ENCODE measurements at places on chromosomes 11 and 22.

- DNase-seq, result no peak
Observed at GRCh38 chr11:75576017-75576416, 14.0 kb downstream of the SERPINH1 start.

DNA sequence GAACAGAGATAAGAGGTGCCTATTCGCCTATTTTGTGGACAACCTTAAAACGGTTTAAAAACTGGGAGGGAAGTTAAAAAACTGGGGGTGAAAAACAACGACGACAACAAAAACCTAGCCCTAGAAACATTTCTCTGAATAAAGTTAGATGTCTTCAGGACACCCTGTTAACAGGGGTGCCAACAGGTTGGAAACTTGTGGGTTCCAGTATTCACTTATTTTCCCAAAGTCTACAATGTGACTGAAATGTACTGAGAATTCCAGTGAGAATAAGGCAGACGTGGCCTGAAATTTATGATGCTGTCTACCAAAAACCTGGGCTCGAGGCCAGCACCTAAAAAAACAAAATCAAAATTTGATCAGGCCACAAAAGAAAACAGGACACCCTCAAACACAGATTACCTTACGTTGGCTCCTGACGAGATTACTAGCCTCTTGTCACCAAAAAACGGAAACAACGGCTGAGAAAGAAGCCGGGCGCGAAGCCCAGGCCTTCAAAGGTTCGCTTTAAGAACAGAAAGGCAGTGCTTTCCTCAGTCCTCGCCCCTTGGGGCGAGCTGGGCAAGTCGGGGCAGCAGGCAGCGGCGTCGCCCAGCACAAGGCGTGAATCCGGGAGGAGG, 906 bp downstream of the CCDC90B start:
- no peak for DNase-seq

DNA sequence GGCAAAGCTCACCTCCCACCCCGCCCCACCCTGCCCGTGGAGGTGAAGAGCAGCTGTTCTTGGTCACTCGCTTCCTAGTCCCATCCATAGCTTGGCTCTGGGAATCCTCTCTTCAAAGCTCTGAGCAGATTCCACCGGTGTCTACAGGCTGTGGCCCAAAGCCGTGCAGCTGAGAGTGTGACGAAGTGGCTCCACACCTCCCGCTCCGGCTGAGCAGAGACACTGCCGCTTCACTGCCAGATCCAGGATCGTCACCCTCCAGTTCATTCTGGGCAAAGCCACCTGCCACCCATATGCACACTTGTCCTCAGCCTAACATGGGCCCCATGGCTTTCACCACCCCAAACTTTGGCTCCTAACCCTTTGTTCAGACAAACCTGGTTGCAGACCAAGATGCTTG, 532.9 kb upstream of the B3GAT1 start:
- DNase-seq, result no peak

DNA sequence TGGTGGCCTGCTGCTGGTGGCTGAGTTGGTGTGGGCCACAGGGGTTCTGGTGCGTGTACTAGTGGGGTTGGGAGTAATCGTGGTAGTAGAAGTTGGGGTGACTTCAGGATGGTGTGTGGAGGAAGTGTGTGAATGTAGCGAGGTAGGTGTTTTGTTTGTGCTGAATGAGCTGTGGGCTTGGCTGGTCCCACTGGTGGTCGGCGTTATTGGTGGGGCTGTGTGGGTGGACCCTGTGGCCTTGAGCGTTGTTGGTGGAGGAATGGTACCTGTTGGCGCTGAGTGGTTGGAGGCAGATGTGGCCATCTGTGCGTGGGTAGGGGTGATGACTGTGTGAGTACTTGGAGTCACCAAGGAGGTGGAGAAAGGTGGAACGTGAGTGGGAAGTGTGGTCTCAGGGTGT, 18.4 kb downstream of the MUC6 start:
- DNase-seq, result no peak

DNA sequence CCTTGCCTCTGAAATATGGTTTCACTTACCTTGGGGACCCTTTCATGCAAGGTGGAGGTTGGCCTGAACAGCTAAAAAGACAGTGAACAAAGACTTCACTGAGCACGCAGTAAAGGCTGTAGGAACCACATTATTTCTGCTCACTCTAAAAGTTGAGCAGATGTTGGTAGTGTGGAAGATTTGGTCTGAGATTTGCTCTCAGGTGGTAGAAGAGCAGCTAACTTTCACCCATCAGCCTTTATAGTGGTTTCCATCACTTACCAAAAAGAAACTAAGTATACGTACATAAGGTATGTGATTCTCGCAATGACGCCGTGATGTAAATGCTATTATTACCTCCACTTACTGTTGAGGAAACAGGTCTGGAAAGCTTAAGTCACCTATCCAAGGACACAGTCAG, 47.3 kb downstream of the PRR5L start:
- DNase-seq, result no peak

DNA sequence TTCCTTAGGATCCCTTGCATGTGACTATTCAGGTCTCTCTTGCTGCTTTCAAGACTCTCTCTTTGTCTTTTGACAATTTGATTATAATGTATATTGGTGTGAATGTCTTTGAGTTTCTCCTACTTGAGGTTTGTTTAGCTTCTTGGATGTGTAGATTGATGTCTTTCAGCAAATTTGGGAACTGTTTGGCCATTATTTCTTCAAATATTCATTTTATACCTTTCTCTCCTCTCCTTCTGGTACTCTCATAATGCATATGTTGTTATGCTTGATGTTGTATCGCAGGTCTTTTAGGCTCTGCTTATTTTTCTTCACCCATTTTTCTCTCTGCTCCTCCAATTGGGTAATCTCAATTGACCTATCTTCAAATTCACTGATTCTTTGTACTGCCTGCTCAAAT, 44.2 kb downstream of the OR2AT4 start:
- no peak for DNase-seq

DNA sequence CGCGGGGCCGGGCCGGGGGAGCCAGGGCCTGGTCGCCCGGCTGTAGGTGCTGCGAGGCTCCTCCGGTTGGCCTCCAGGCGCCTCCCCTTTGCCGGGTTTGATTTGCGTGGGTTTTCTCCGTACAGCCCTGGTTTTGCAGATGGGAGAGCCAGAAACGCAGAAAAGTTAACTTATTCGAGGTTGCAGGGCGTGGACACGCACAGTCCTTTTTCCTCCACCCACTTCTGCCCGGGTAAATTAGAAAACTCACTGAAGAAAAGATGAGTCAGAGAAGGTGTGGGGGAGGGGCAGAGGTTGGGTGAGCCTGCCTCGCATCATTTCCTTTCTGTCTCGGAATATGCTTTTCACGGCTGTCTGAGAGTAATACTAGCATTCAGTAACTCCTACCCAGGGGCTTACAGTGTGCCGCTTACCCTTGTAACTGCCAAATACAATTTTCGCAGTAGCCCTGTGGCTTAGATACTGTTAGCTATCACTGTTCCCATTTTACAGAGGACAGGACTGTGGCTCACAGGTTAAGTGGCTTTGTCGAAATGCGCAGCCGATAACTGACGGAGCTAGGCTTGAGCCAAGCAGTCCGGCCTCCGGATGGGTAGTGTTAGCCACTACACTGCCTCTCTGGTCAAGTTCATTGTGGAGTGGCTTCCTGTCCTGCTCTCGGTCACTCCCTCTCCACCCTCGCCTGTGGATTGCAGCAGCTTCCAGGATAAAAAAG, 812 bp downstream of the FADD start:
- DNase-seq, result peak; percentile 25

DNA sequence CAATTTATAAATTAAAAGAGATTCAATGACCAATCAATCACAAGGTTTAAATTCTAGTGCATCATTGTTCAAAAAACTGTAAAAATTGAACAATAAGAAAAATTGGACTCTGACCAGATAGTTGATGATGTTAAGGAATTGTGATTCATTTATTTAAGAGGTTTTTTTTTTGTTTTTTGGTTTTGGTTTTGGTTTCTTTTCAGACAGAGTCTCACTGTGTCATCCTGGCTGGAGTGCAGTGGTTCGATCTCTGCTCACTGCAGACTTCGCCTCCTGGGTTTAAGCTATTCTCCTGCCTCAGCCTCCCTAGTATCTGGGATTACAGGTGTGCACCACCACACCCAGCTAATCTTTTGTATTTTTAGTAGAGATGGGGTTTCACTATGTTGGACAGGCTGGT, 17.1 kb upstream of the EIF3M start:
- DNase-seq, result no peak

DNA sequence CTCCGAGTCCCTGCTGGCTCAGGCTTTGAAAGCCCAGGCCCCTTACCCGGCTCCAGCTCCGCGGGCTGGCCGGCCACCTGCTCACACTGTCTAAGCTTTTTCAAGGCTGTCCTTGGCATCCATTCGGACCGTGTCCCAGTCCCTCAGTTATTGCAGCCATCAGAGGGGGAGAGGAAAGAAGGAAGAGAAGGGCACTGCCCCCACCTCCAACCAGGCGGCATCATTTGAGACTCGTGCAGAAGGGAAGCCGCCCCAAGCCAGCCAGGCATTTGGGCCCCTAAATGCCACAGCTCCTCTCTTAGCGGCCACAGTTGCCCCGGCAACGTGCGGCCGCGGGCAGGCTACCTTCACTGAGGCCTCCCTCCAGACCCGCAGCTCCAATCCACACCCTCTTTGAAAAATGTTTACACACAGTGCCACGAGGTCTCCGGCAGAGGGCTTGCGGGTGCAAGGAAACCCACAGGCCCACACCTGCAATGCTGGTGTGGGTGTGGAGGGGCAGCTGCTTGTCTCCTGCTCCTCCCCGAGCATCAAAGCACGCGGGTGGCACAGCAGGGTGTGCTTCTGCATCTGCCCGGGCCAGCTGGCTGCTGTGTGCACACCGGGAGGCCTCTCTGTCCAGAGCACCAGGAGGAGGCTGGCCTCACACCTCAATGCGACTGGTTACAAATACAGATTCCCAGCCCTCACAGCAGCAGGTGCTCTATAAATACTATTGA, 124.4 kb downstream of the CTTN start:
- DNase-seq, result no peak

DNA sequence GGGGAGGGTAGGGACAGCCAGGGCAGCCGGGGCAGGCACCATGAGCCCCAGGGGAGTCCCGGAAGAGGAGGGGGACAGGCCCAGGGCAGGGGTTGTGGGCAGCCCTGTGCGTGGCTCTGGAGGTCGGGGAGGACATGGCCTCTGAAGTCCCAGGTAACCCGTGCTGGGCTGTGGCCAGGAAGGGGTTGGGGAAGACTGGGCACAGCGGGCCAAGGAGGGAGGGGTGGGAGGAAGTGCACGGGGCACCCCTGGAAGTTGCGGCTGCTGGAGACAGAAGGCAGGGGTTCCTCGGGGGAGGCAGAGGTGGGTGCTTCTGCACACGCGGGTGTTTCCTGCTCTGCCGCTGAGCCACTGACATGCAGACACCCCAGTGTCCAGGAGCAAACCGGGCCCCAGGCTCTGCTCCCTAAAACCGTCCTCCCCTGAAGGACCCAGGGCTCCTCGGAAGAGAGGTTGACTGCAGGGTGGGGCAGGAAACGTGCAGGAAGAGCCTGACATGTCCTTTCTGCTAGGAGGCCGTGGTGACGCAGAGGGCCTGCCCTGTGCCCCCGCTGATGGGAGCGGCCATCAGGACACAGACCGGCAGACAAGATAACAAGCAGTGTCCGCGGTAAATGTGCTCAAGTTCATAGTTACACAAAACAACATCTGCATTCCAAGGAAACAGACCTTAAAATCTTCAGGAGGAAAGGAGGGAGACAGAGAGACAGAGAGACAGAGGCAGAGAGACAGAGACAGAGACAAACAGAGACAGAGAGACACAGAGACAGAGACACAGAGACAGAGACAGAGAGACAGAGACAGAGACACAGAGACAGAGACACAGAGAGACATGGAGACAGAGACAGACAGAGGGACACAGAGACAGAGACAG, 5.7 kb downstream of the TNNI2 start:
- no peak for DNase-seq

DNA sequence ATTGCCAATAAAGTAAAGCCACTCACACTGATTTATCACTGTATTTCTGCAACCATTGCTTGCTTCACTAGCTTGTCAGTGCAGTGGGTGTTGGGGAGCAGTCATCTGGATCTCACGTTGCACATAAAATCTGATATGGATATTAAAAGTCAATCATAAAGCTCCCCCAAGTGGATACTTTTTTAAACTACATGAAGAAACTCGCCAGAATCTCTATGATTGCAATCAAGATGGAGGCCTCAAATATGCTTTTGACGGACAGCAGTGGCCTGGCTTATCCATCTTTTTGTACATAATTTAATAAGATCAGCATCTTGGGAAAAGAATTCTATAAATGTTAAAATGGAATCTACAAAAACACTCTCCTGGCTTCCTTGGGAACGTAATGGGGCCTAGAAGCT, 137.7 kb downstream of the WT1 start:
- no peak for DNase-seq

GRCh38 chr11:58192229-58192628, 3.4 kb downstream of the OR9Q2 start:
- DNase-seq, result no peak

DNA sequence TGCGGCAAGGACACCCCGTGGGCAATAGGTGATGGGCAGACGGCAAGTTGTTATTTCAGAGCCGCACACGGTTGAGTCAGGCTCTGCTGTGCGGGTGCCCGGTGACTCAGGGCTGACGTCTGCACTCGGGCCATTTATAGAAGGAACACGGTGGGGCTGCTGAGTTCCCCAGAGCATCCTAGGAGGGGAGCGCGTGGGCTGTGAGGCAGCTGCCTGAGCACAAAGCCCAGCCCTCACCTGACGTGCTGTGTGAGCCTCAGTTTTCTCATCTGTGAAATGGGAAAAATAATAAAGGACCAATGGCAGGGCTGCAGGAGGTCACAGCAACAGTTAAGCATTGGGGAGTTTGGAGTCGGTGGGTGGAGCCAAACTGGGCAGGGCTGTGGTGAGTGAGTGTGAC, 11.3 kb upstream of the RHOD start:
- DNase-seq, result no peak

GRCh38 chr22:39534092-39534506, 1.6 kb upstream of the RPS19BP1 start:
- no peak for DNase-seq

- DNase-seq, result no peak
Observed at GRCh38 chr11:29184939-29185890, 831.6 kb downstream of the KCNA4 start.

DNA sequence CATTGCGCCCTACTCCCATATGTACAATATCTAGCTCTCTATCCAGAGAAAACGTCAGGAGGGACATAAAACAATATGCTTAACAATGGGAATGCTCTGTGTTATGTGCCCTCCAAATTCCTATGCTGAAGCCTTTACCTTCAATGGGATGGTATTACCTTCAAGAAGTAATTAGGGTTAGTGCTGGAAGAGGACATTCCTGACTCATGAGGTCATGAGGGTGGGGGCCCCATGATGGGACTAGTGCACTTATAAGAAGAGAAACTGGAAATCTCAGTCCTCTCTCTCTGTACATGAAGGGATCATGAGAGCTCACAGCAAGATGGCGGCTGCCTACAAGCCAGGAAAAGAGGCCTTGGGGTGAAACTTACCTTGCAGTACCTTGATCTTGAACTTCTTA, 20.3 kb downstream of the MMP20 start:
- no peak for DNase-seq
